ENCODE measurements at places on chromosomes 5 and 9.
A peak's percentile ranks its signal among the peaks of the same experiment; 100 is the strongest.

DNA sequence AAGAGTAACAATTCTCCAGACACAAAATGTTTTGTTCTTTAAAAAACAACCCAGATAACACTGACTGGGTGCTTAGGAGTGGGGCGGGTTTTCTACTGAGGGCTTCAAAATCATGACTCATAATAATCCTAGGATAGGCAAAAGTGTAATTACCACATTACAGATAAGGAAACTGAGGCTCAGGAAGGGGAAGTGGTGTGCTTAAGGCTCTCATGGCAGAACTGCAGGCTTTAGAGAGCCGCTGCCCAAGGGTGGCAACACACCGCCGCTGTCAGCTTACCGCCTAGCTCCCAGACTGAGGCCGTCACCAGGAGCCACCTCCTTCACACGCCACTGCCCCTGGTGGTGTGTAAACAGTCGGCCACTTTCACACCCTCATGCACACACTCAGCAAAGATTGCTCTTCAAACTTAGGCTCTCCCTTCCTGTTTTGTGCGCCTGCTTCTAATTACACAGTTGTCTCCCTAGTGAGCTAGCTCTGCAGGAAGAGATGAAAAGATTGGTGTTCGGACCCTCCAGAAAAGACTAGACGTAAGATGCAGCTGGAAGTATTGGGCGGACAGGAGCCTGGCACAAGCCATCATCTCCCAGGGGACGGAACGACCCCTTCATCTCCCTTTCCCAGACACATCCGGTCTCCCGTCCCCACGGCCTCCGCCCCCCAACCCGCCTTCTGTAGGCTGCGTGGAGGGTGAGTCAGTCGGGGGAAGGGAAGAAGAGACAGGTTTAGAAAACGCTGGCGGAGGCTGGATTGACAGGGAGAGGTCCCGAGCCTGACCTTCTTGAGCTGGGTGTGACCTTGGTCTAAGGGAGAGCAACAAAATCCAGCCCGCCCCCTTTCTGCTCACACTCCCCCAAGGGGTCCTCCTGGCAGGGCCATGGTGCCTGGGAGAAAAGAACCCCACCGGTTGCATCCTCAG is 162.7 kb downstream of the SYK start:
- peak; percentile 29 for DNase-seq

DNA sequence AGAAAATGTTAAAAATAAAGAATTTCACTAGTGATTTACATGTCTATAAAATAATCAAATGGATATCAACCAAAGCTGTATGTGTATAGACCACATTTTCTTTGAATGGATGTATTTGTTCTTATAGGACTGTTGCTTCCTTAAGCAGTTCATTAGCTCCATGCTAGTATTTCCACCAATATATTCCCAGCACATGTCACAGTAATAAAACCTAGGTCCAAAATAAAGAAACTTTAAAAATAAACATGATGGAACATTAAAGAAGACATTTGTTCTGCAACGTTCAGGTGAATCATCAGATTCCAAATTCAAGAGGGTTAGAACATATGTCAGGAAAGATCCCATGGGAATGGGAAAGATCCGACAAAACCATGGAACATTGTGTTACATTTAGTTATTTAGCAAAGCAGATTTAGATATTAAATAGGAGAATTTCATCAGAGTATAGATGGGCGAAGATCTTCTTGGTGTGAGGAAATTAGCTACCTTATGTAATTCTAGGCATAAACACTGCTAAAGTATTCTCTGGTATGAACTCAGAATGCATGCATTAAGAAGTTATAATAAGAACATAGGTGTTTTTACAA is 490.7 kb downstream of the CDH18 start:
- DNase-seq = no peak

DNA sequence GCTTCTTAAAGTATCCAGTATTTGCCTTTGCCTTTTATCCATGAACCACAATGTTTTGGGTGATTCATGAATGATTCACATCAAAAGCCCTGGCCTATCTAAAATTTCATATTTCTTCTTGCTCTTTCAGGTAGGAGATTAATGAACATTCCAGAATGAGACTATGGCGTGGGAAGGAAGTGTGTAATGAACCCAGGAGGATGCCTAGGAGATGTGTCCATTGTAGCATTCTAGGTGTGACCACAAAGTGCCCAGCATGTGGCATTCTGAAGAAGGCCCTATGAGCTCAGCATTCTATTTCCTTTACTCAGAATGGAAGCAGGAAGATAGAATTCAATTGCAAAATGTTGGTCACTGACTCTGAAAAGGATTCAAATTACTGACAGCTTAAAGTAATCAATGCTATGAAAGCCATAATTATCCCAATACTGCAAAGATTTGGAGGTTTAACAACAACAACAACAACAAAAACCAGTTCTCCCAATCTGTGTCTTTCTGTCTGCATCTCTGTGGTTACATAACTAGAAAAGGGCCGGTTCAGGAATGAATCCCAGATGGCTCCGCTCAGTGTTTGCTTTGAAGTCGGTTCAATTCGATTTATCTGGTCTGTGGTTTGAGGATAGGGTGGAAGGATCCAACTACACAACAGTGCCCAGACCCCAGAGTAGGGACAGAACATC is 126.7 kb downstream of the FOXD1 start:
- DNase-seq = no peak

DNA sequence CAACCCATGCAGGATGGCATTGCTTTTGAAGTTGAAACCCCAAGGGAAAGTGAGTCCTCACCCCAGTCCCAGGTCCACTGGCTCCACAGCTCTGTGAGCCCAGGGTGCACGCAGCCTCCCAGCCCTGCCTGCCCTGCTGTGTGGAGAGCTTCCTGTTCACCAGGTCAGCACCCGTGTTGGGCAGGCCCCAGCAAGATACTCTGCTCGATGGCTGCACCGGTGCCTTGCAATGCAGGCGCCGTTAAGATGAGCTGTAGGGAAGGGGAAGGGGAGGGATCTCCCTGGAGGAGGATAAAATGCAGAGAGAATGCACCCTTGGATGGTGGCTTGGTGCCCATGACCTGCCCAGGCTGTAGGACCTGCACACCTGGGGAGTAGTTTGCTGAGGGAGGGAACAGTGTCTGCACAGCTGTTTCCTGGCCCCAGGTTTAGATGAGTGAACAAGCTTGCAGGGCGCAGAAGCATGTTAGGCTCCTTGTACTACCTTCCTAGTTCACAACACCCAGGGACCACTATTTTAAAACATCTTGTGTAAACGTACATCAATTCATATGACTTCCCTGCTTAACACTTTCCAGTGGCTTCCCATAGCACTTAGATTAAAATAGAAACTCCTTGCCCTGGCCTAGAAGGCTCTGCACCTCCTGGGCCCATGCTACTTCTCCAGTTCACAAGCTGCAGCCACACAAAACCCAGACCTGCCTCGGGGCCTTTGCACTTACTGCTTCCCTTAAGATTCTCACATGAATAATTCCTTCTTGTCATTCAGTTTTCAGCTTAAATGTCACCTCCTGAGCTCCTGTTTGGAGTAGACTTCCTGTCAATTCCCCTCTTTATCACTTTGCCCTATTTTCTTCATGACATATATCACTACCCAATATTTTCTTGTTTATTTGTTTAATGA is 19.6 kb downstream of the FAT2 start:
- no peak for DNase-seq

DNA sequence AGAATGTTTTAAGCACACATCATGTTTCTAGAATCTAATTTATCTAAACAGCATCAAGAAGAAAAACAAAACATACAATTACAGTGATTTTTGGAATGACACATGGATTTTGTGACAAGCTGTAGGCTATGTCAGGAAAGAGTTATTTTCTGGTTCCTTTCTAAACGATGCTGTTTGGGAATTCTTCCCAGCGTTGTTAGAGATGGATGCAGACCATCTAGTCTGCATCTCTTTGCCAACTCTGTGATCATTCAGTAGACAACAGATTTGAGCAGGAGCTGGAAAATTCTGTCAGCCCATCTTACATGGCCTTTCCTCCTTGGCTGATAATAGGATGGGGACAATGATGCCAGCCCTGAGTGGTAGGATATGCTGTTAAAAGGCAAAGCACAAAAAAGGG is 295.7 kb upstream of the TRPC7 start:
- DNase-seq = no peak

GRCh38 chr5:175219366-175219765 is 224.6 kb downstream of the DRD1 start:
- no peak for DNase-seq

DNA sequence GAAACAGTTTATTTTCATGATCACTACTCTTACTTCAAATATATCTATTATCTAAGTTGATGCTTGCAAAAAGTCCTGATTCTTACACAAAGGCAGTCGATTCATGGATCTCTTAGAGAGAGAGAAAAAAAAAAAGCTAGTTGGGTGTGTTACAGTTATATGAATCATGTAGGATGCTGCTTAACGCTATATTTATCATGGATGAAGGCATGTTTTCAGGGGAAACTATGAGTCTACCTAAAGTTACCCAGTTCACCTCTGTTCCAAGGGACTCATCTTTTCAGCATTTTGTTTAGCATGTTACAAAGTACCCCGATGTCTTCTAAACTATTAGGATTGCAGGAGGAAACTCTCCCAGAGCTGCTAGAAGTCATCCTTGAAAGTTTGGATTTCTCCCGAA is 13.5 kb downstream of the TMC1 start:
- no peak for DNase-seq

DNA sequence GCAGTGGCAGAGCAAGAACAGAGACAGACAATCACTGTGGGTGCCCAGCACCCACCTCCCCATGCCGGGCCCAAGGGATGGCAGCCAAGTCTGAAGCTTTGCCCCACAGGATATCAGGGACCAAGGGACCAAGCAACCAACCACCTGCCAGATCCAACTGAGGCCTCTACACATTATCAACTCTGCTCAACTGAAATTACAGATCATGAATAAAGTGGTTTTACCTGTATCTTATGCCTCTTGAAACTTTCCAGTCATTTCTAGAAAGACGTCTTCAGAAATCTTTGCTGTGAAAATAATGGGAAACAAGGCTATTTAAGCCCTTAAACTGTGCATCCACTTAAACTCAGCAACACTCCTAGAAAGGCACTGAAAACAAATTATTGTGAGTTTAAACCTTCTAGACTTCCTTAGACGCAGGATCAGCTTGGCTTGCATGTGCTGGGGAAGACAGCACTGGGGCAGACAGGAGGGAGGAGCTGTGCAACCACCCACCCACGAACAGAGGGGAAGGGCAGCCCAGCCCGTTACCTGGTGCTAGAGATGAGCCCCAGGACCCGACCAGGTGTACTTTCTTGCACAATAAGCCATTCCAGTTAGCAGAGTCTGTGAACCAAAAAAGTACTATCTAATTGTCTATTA is 80.0 kb downstream of the SEMA4D start:
- DNase-seq = no peak

GRCh38 chr5:17037751-17038150 is 101.7 kb upstream of the MYO10 start:
- DNase-seq = no peak

GRCh38 chr9:136370037-136370436 is 3.4 kb downstream of the CARD9 start:
- no peak for DNase-seq

DNA sequence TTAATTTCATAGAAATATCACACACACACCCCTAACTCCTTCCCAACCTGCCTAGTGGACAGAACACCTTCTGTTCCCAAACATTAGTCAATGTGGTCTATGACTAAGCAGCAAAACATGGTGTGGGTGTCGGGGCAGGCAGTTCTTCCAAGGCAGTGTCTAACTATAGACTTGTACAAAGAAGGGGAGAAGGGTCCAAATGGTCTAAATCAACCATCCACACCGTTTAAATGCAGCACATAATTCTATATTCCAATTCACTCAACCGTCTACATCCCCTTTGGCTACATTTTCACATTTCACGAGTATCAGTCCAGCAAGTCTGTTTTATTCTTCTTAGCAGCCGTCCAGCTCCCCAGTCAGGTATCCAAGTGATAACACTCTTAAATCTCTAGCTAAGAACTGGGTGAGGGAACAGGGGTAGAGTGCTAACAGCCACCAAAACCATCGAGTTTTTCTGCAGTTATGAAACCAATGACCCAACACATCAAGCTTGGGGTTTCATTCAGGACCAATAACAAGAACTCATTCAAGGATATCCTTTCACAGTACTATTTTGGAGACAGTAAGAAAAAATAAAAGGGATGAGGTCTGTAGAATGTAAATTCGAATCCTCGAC is 3.3 kb downstream of the ZNF608 start:
- no peak for DNase-seq

DNA sequence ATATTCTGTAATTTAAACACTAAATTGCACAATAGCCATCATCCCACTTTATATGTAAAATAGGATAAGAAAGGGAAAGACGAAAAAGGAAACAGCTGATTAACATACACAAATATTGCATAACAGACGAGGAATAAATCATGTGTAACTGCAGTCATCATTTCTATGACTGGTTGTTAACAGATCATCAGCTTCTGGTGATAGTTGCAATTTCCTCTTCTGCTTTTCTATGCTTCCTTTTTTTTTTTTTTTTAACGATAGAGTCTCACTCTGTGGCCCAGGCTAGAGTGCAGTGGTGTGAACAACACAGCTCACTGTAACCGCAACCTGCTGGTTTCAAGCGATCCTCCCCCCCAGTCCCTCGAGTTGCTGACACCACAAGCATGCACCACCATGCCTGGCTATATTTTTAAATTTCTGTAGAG is 22.5 kb upstream of the JAKMIP2 start:
- no peak for DNase-seq

DNA sequence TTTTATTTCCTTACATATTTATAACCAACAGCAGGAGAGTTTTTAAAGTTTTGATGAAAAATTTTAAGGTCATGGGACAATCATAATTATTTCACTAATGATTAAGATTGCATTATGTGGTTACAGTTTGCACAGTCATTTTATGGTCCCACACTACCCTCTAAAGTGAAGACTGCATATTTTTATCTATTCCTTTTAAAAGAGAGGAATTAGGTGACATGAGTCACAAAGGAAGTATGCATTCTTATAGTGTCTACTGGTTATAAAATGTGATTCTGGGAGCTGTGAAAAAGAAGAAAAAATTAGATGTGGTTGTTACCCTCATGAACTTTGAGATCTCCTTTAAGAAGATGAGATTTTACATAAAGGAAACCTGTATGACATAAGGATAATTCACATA is 87.9 kb upstream of the GRIA1 start:
- no peak for DNase-seq

DNA sequence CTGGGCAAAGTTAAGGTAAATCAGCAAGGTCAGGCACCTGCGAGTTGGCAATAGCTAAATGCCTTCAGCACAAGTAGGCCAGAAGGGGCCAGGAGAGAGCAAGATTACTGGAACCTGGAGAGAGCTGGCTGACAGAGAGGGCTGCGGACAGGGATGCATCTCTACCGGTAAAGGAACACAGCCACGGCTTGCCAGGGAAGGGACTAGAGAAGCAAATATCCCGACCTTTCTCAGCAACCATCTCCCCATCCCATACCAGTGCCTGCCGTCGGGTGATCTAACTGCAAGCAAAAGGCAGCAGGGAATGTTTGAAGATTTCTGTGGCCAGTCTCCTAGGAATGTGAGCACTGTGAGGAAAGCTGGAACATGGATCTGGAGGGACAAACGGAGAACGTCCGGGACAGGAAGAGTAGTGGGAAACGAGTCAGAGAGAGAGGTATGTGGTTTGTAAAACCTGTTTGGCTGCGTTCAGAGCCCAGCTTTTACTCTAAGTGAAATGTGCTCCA is 15.9 kb upstream of the ABLIM3 start:
- DNase-seq = no peak

Data from renal pelvis (tissue), 12 donors.